HFF-Myc (cell line): ENCODE measurements at places on chromosomes 7 and 10.

- no peak for DNase-seq
These were observed 52.0 kb upstream of the STEAP1B start for GRCh38 chr7:22551768-22552513.

DNA sequence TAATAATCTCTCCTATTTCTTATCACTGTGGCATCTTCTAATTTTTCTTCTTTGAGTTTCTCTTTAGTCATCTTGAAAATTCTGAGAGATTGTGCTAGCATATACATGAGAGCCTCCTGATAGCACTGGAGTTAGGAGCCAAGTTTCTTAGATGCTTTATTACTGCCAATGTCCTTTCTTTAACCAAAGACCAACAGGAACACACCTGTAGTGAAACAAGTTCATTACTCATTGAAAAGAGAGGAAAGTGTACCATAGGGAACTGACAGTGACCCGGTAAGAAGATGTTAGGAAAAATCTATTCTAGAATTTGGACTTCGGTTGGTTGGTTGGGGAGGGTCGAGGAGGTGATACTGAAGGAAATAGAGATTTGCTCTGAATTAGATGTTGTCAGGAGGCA is 27.1 kb upstream of the CD36 start:
- DNase-seq, result no peak

DNA sequence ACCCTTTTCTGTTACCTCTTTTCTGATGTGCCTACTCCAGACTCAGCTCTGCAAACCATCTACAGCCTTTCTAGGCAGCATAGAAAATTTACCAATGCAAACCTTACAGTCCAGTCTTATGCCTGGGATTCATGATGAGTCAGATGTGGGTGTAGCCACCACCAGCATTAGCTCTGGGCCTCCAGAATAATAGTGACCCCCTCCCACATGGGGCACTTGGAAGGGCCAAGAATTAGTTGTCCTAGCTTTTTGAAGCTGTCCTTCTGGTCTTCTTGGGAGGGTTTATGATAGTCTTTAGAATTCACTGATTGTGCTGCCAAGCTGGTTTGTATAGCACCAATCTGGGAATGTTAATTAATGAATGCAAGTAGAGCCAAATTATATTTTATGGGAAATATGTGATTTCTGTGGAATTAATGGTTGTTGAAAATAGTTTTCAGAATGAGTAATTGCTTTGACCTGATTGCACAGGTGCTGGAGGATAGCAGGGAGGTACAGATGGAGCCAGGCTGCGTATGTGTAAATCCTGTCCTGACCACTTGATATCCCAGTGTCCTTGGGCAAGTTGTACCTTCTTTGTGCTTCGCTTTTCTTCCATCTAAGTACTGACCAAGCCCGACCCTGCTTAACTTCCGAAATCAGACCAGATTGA is 94.8 kb downstream of the CPED1 start:
- peak; percentile 54 for DNase-seq

GRCh38 chr10:131925011-131925649 is 24.3 kb downstream of the PPP2R2D start:
- DNase-seq, result no peak

DNA sequence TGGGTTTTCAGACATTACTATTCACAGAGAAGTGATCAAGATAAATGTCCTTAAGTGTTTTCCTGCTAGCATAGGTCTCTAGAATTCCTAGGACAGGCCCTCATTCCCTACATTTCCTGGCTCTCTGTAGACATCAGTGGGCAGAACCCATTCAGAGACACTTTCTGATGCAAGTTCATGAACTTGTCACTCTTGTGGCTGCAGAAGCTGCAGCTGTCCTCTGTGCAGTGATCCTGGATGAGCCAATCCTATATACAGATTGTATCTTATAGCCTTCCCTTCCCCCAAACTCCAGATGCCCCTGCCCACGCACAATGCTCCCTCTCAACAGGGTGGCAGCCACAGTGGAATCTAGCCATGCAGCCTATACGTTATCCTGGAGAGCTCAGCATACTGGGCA is 12.6 kb upstream of the GRB10 start:
- DNase-seq, result no peak

- no peak for DNase-seq
These were observed 238.7 kb downstream of the RPS24 start for GRCh38 chr10:78272329-78272728.
